ENCODE measurements at places on chromosomes 16 and 17.

DNA sequence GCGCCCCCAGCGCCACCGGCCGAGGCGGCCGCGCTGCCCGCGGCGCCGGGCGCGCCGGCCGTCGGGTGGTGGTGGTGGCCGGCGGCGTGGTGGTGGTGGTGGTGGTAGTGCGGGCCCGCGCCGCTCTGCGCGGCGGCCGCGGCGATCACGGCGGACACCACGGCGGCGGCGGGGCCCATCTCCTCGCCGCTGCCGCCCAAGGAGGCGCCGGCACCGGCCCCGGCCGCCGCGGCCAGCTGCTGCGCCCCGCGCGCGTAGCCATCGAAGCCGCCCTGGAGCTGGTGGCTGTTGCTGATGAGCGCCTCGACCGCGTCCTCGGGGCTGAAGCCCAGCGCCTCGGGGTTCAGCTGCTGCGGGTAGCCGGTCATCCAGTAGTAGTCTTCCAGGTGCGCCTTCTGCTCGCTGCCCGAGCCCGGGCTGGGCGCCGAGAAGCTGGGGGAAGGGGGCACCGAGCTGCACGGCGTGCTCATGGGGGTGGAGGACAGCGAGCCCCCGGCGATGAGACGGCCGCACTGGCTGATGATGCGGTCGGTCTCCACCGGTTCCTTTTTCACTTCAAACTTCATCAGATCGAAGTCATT is 1.2 kb downstream of the MAF start:
- DNase-seq, result peak; percentile 69

DNA sequence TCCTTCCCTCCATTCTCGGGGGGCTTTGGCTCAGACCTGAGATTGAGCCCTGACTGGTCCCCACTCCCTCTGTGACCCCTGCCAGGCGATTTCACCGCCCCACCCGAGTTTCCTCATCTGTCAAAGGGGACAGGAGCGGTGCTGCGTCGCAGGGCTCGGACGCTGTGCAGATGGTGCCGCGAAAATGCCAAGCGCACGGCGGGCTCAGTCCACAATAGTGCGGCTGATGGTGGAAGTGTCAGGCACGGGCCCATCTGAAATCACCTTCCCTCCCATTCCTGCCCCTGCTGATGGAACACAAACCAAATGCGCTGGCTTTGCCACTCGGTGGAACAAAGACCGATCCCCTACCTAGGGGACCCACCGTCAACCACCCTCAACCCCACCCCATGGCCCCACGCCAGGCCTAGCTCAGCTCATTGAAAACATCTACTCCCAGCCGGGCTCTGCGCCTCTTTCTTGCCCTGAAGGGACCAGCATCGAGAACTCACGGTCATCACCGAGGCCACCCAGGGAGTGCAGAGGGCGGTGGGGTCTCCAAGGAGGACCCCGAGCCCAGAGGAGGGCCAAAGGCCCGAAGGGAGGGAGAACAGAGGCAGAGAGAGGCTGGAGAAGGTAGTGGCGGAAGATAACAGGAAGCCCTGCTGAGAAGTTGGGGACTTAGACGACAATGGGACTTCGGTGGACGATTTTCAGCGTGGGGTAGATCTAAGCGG is 1.4 kb downstream of the CARHSP1 start:
- DNase-seq, result no peak

GRCh38 chr17:80959330-80960036 is 32.2 kb upstream of the CHMP6 start:
- no peak for DNase-seq

GRCh38 chr17:59733697-59734096 is 26.2 kb downstream of the VMP1 start:
- no peak for DNase-seq
